Cortex of kidney (tissue), 1 donor: ENCODE measurements at places on chromosomes 2 and 18.

GRCh38 chr2:235283246-235283645 is 210.6 kb upstream of the AGAP1 start:
- no peak for DNase-seq

GRCh38 chr2:109372171-109372568 is 241.6 kb downstream of the SEPTIN10 start:
- DNase-seq: no peak

GRCh38 chr18:56246916-56247315 is 391.5 kb downstream of the TXNL1 start:
- no peak for DNase-seq

- DNase-seq: no peak
Observed at GRCh38 chr2:95275151-95275515, 884 bp downstream of the PROM2 start.

- DNase-seq: no peak
Observed at GRCh38 chr18:939166-939565, 34.5 kb downstream of the ADCYAP1 start.

DNA sequence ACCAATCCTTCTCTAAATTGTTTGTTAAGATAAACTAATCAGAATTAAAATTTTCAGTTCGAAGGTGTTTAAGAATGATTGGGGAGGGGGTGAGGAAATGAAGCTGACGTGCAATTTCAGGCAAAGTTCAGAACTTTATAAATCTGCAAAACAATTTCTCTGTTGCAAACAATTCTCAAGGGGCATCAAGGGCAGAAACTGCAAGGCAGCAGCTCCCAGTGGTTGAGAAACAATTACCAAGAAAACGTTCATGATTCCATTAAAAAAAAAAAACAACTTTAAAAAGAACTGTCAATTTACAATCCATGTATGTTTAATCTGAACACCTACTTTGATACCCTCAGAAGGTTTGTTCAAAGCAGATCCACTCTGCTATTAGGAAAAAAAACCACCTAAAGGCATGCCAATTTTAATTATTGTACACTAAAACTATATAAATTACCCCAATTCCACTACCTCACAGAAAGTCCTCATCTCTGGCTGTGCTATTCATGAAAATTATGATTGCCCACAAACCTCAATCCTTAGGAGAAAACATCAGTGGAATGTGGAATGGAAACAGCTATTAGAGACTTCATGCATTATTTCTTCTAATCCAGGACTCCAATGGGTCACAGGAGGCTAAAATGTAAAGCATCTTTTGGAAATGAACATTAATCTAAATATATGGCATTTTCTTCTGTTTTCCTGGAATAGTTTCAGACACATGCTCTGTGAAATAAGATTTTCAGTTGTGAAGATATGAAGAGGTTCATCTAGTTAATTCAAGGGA is 119.9 kb upstream of the ACVR1C start:
- no peak for DNase-seq

DNA sequence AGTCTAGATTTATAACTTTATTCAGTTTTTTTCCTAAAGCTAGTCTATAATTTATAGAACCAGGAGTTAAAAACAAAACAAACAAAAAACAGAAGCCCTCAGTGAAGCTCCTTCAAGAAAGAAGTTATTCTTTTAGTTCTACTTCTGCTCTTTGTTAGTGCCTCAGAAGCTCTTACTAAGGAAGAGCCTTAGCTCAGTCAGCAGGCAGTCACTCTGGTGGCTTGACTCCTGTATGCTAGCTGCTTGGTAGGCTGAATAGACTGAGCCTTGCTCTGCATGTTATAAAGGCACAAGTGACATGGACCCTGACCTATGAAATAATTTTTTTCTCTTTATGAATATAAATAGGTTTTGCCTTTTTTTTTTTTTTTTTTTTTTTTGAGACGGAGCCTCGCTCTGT is 24.8 kb downstream of the NCOA1 start:
- no peak for DNase-seq

DNA sequence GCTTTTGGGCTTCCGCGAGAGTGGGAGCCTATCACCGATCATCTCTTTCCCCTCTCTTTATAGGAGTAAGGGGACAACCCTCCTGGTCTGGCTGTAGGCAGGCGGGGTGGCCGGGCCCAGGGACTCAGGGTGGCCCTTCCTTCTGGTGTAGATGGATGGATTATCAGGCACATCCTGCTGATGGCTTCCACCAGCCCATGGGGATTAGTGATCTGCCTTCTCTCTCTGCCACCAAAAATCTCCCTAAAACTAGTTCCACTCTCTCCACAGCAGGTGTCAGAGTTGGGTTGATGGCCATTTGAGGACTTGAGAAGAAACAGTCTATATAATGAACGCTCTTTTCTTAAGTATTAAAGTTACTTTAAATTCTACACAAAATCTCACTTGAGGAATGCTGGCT is 37.4 kb downstream of the NCK2 start:
- no peak for DNase-seq

GRCh38 chr18:25077944-25078723 is 273.8 kb downstream of the ZNF521 start:
- DNase-seq: no peak

DNA sequence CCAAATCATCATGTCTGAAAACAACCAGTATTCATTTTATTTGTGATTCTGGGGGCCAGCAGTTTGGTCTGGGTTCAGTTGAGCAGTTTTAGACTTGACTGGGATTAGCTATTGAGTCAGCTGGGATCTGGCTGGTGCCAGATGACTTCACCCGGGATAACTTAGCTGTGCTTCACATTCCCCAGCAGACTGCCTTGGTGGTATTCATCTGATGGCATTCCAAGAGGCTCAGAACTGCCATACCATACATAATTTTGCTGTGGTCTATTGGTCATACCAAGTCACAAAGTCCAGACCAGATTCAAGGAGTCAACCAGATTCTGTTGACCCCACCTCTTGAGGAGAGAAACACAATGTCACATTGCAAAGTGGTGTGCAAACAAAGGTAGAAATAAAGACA is 7.8 kb upstream of the FSHR start:
- DNase-seq: no peak

DNA sequence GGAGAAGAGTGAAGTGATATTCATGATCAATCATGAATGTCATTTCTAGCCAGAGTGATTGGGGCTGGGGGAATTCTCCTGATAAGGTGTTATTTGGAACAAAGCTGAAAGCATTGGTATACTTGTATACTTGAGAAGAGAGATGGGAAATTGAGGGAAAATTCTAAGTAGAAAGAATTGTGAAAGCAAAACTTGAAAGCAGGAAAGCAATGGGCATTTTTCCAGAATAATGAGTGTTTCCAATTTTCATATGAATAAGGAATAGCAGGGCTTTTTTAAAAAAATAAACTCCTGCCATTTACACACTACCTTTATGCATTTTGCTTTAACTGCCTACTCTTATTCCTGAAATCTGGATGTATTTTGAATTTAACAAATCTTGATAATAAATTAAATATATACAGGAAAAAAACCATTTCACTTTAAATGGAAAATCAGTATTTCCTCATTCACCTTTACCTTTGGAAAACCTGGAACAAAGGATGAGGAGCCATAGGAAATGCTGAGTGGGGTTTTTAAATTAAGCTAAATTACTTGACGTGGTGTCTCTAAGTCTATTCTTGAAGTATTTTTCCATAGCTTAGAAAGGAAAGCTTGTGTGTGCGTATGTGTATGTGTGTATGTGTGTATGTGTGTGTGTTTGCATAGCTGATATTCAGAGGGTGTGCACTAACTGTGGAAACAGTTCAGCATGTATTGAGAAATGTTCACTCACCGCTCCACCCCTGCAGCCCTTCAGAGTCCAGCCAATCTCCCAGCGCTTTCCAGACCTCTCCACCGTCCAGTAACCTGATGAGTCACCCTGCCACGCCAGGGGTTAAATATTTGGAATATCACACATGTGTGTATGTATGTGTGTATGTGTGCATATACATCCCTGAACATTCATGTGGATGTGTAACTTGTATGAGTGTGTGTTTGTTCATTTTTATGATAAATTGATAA is 427.3 kb downstream of the THSD7B start:
- no peak for DNase-seq

- DNase-seq: no peak
Observed at GRCh38 chr2:96180002-96180401, 28.6 kb downstream of the STARD7 start.

DNA sequence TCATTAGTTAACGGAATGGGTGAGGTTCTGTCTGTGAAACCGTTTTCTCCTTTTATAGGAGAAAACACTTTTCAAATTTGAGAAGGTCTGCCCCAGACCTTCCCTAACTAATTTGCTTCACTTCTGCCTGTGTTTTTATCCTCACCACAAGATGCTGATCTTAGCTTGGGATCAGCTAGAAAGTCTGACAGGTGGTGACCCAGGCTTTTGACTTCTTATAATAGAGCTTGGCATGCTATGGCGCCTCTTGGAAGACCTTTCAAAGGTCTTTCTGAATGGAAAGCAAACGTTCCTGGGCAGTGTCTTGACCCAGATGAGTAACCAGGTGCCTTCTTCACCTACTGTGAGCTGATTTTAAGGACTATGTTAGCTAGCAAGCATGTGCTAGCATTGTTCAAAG is 91.4 kb downstream of the LYPD6 start:
- DNase-seq: no peak

- no peak for DNase-seq
Observed at GRCh38 chr2:238404406-238405216, 22.1 kb upstream of the ASB1 start.

GRCh38 chr2:159518321-159519005 is 97.9 kb downstream of the BAZ2B start:
- DNase-seq: no peak

DNA sequence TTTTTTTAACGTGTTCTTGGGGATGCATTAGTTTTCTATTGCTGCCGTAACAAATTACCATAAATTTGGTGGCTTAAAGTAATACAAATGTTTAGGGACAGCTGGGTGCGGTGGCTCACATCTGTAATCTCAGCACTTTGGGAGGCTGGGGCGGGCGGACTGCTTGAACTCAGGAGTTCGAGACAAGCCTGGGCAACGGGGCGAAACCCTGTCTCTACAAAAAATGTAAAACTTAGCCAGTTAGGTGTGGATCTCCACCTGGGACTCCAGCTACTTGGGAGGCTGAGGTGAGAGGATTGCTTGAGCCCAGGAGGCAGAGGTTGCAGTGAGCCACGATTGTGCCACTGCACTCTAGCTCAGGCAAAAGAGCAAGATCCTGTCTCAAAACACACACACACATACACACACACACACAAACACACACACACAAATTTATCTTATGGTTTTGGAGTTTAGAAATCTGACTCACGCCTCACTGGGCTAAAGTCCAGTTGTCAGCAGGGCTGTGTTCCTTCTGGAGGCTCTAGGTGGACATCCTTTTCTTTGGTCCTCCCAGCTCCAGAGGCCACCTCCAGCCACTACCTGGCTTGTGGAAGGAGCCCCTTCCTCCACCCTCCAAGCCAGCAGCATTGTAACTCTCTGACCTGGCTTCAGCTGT is 76.1 kb downstream of the SEPTIN10 start:
- DNase-seq: no peak

- DNase-seq: no peak
Observed at GRCh38 chr2:208049006-208049405, 23.7 kb upstream of the PLEKHM3 start.
